ENCODE measurements at places on chromosomes 16 and 17.
A peak's percentile ranks its signal among the peaks of the same experiment; 100 is the strongest.

- no peak for DNase-seq
Measured at GRCh38 chr16:4093495-4094126, 22.6 kb downstream of the ADCY9 start.

DNA sequence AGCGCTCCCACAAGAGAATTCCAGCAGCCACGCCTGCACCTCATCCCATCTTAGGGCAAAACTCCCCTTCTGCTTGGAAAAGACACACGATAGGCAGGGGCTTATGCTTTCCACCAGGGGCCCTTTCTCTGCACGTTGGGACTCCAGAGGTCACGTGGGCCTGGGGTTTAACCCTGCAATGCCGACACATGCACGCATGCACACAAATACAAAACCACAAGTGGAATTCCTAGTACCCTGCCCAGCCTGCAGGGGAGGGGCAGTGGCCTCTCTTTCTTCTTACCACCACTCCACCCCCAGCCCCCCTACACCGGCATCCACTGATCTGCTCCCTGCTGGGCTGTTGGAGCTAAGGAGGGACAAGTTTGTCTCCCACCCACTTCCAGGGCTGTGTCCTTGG is 16.8 kb upstream of the CCDC182 start:
- no peak for DNase-seq

DNA sequence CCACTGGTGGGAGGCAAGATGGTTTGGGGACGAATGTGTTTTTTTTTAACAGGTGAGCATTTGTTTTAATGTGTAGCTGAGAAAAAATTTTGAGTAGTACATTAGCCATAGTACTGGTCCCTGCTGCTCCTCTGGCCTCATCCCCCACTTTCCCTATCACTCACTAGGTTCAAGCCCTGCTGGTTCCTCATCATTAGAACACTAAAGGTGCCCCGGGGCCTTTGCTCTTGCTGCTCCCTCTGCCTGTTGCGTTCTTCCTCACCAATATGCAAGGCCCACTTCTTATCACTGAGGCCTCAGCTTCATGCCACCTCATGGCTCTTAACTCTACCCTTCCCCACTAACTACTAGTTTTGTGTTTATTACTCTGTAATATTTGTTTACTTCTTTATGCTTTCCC is 74.5 kb downstream of the GNAO1 start:
- no peak for DNase-seq

DNA sequence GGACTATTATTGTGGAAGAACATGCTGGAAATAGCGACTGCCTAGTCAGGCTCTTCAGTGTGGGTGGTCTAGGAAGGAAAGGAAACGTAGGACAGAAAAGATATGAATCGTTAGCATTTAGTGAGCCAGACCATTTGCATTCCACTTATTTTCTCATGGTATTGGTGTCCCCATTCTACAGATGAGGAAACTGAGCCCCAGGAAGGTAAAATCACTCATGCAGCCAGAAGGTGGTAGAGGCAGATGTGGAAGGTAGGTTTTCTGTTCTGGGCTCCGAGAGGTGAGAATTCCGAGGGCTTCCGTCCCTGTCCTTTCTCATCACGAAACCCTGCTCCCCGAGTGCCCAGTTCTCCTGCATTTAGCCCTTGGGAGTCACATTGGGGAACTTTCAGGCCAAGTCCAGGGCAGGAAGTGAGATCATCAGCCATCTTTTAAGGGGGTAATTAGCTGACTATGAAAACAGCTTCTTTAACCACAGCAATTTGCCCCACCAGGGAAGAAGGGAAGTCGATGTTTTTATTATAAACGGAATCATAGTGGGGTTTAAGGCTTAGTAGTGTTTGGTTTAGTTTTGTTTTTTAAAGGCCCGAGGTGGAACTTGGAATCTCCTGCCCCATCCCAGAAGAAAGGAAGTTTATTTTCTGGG is 110.7 kb upstream of the IRX3 start:
- no peak for DNase-seq

DNA sequence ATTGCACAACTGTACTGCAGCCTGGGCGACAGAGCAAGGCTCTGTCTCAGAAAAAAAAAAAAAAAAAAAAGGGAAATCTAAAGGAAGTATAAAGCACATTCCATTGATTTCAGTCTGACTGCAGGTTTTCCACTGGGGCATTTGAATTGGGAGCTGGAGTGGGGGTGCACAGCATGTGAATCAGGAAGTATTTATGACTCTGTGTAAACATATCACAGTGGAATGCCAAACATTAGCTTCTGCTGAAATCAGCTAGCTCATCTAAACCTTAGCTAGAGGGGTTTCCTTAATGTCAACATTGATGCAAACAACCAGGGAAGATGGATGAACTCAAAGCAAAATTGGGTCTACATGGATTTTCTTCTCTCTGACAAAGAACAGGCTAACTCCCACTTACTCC is 641.0 kb upstream of the EEF2KMT start:
- DNase-seq, result no peak

GRCh38 chr17:4180791-4181190 is 37.8 kb downstream of the CYB5D2 start:
- no peak for DNase-seq

GRCh38 chr16:65525707-65526106 is 403.8 kb upstream of the CDH11 start:
- no peak for DNase-seq

DNA sequence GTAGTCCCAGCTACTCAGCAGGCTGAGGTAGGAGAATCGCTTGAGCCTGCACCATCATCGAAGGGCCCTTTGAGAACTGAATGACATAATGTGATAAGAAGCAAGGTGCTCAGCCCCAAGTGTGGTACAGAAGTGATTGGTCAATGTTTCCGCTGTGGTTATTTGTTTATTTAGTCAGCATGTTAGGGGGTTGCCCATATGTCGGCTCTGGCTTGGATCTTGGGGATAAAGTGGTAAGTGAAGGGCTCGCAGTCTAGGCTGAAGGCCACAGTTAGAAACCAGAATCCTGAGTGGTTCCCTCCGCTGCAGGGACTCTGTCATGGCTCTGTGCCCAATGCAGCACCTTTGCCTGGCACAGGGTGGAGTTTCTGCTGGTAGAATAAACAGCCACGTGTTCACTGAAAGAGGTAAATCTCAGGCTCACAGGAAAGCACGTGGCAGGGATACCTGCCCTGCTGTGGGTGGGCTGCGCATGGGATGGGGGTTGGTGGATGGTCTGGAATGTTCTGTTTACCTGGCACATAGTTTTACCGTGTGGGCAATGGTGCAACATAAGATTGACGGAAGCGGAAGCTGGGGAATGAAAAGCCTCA is 35.4 kb downstream of the SYT17 start:
- no peak for DNase-seq

- no peak for DNase-seq
Measured at GRCh38 chr16:66263973-66264310, 102.5 kb upstream of the CDH5 start.

DNA sequence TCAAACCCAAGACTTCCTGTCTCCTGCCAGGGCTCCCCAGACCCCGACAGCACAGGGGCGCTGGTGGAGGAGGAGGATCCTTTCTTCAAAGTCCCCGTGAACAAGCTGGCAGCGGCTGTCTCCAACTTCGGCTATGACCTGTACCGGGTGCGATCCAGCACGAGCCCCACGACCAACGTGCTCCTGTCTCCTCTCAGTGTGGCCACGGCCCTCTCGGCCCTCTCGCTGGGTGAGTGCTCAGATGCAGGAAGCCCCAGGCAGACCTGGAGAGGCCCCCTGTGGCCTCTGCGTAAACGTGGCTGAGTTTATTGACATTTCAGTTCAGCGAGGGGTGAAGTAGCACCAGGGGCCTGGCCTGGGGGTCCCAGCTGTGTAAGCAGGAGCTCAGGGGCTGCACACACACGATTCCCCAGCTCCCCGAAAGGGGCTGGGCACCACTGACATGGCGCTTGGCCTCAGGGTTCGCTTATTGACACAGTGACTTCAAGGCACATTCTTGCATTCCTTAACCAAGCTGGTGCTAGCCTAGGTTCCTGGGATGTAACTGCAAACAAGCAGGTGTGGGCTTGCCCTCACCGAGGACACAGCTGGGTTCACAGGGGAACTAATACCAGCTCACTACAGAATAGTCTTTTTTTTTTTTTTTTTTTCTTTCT is 8.1 kb downstream of the SERPINF1 start:
- no peak for DNase-seq

- peak; percentile 58 for DNase-seq
Measured at GRCh38 chr17:18185832-18186626, 2.4 kb downstream of the ALKBH5 start.

GRCh38 chr17:156946-157345 is 19.6 kb downstream of the SCGB1C2 start:
- DNase-seq, result no peak

GRCh38 chr17:66755101-66755943 is 79.6 kb upstream of the CACNG5 start:
- no peak for DNase-seq

- peak; percentile 78 for DNase-seq
Measured at GRCh38 chr17:76523084-76524037, 14.1 kb downstream of the CYGB start.

DNA sequence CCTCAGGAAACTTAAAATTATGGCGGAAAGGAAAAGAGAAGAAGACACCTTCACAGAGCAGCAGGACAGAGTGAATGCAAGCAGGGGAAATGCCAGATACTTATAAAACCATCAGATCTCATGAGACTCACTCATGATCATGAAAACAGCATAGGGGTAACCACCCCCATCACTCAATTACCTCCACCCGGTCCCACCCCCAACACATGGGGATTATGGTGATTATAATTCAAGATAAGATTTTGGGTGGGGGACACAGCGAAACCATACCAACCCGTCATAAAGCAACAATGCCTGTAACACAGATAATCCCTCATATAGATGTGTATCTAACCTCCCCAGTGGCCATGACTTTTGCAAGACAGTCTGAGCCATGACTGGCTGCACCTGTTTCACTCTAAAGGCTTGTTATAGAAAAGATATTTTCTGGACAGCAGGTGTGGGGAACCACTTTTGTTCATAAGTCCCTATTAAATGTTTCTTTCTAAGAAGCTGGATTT is 7.0 kb upstream of the GSDMA start:
- DNase-seq, result no peak

GRCh38 chr17:29621751-29622194 is 939 bp downstream of the CORO6 start:
- no peak for DNase-seq

GRCh38 chr17:7685533-7686221 is 1.6 kb downstream of the TP53 start:
- peak; percentile 97 for DNase-seq

- DNase-seq, result no peak
Measured at GRCh38 chr17:17134957-17135333, 71.2 kb downstream of the PLD6 start.

GRCh38 chr17:44006272-44006597 is 1.8 kb downstream of the NAGS start:
- DNase-seq, result no peak

- no peak for DNase-seq
Measured at GRCh38 chr17:79371984-79372383, 238.9 kb downstream of the RBFOX3 start.

DNA sequence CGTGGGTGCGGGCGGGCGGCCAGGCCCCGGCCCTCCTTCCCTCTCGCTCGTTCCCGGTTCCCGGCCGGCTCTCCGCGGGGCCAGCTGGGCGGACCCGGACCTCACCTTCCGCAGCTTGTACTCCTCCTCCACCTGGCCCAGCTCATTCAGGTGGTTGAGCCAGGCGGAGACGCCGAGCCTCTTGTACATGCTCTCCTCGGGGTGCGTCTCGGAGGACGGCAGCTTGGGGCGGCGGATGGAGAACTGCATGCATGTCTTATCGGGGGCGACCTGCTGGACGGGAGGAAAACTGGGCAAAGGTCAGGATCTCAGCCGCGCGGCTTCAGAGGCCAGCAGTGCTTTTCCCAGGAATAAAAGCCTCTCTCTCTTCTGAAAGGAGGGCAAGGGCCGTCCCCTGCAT is 85.4 kb downstream of the TBC1D16 start:
- no peak for DNase-seq

- DNase-seq, result no peak
Measured at GRCh38 chr16:12341966-12342365, 365.4 kb downstream of the SNX29 start.

- DNase-seq, result no peak
Measured at GRCh38 chr17:76136276-76137000, 4.6 kb downstream of the FOXJ1 start.

GRCh38 chr16:69073181-69073702 is 32.2 kb upstream of the HAS3 start:
- DNase-seq, result peak; percentile 79

GRCh38 chr16:82682767-82683166 is 56.0 kb downstream of the CDH13 start:
- DNase-seq, result no peak

Measured in adipocyte (in vitro differentiated cells).